Right lobe of liver (tissue), 6 donors: ENCODE measurements at places on chromosomes 16 and 17.

GRCh38 chr16:5078626-5079025 is 7.0 kb downstream of the ALG1 start:
- H3K4me3 ChIP-seq, result no peak overlapping the region
- H3K27ac ChIP-seq, result no peak overlapping the region
- no peaks in the 10 kb centered on the region for H3K27me3 ChIP-seq
- H3K36me3 ChIP-seq, result no peaks in the 10 kb centered on the region
- no peak for DNase-seq
- no peaks in the 10 kb centered on the region for H3K4me1 ChIP-seq

GRCh38 chr16:9816644-9817043 is 365.6 kb downstream of the GRIN2A start:
- H3K4me3 ChIP-seq, result no peak overlapping the region
- no peaks in the 10 kb centered on the region for H3K27me3 ChIP-seq
- H3K4me1 ChIP-seq, result no peaks in the 10 kb centered on the region

DNA sequence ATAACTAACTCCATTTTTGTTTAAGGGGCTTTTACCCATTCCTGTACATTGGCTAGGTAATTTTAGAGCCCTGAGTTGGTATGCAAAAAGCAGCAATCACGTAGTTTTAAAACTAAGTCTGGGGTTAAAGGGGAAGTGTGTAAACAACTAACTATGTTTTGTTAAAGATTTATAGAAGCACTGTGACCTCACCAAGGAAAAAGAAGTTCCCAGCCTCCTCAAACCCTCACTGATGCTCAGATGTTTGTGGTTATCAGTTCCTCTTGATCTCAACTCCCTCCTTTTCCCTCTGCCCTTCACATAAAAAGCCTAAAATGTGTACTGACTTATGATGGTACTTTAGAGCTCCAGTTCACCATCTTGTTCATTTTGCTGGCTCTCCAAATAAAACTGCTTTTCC is 119.9 kb upstream of the IRX6 start:
- H3K36me3 ChIP-seq, result no peaks in the 10 kb centered on the region
- H3K4me1 ChIP-seq, result no peaks in the 10 kb centered on the region
- no peak for DNase-seq
- H3K27me3 ChIP-seq, result no peaks in the 10 kb centered on the region
- no peak overlapping the region for H3K4me3 ChIP-seq
- H3K27ac ChIP-seq, result no peak overlapping the region

DNA sequence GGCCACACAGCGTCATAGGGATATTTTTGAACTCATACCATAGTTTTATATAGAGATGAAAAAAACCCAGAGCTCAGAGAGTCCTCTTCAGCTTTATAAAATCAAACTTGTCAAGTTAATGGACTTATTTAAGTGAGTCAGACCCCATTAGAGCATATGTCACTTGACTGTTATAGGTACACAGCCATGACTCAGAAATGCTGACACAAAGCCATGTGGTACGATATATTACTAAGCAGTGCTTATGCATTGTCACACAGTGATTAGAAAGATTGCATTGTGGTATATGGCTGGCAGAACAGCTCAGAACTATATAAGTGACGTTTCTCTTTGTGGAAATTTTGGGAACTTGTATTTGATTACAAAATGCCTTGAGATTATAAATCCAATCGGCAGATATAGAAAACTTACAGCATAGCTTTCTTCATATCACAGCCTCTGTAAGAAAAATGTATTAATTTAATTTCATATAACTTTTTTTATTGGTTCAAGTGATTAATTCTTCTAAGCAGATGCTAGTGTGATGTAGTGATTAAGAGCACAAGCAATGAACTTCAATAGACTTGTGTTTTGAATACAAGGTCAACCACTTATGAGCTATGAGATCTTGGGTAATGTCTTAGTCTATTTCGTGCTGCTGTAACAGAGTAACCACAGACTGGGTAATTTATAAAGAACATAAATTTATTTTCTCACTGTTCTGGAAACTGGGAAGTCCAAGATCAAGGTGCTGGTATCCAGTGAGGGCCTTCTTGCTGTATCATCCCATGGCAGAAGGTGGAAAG is 25.8 kb upstream of the GINS3 start:
- no peaks in the 10 kb centered on the region for H3K36me3 ChIP-seq
- H3K27me3 ChIP-seq, result no peaks in the 10 kb centered on the region
- no peak for DNase-seq
